Fibroblast of upper back skin (primary cell): ENCODE measurements at places on chromosomes 12 and 14.
A peak's percentile ranks its signal among the peaks of the same experiment; 100 is the strongest.

DNA sequence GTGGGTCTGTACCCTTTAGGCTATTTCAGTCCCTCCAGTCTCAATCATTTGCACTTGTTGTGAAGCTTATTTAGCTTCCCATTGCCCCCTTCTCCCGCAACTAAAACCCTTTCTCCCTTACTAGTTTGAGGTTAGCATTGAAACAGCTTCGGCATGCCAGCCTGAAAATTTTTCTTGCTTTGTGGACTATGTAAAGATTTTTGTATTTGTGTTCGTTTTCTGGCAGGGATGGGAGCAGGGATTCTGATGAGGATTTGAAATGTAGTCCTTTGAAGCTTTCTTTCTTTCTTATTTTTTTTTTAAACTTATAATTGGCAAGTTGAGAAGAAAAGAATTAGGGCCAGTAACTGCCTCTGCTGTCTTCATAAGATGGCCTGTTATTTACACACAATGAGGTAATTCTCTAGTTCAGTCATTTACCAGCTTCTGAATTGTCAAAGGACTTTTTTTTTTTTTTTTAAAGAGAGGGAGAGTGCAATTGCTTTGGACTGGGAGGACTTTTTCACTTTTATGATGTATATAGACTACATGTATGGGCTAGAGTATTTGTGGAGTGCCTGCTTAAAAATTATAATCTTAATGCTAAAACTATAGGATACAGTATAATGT is 29.0 kb downstream of the PALS1 start:
- DNase-seq, result no peak

GRCh38 chr14:52473557-52473956 is 78.7 kb downstream of the TXNDC16 start:
- DNase-seq, result peak; percentile 57

DNA sequence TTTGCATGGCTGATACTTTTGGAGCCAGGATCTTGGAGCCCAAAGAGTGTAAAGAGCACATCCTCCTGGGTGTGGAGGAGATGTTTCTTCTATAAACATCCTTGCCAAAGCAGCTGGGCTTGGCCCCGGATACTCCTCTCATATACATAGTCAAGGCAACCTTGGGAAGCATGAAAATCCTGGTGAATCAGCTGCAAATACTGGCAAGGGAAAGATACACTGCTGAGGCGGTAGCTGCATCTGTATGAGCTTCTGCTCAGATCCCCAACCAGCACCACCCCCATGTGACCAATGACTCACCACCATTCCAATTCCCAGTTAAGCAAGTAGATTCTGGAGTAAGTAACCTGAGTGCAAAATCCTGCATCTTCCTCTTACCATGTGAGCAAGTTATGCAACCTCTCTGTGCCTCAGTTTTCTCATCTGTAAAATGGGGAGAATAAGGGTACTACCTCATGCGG is 567.4 kb downstream of the MED13L start:
- peak; percentile 87 for DNase-seq

DNA sequence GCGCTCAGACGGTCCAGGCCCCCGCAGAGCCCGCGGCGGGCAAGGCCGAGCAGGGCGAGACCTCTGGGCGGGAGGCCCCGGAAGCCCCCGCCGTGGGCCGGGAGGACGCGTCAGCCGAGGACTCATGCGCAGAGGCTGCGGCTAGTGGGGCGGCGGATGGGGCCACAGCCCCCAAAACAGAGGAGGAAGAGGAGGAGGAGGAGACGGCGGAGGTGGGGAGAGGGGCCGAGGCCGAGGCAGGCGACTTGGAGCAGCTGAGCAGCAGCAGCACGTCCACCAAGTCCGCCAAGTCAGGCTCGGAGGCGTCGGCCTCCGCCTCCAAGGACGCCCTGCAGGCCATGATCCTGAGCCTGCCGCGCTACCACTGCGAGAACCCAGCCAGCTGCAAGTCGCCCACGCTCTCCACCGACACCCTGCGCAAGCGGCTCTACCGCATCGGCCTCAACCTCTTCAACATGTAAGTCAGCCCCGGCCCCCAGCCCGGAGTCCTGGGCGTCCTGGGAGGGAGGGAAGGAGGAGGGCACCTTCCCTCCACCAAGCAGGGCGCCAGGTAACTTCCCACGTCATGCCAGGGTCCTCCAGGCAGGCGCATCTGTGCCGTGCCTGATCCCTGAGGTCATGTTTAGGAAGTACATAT is 72.4 kb downstream of the IQSEC3 start:
- DNase-seq, result peak; percentile 2

DNA sequence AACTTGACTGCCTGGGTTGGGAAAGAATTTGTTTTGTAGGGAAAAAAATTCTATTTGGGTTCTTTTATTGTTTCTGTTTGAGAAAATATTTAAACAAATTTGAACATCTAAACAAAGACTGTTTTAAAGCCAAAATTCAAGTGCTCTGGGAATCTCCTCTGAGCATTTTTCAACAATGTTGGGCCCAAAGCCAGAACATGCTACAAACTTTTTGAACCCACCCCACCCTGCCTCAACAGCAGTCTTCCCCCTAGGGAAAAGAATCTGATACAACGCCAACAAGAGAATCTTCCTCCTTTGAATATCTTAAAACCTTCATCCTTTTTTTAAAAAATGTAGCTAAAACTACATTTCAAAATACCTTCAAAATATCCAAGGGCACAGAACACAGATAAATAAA is 20.4 kb upstream of the NID2 start:
- no peak for DNase-seq

- no peak for DNase-seq
Observed at GRCh38 chr14:80695869-80696268, 245.7 kb downstream of the CEP128 start.

DNA sequence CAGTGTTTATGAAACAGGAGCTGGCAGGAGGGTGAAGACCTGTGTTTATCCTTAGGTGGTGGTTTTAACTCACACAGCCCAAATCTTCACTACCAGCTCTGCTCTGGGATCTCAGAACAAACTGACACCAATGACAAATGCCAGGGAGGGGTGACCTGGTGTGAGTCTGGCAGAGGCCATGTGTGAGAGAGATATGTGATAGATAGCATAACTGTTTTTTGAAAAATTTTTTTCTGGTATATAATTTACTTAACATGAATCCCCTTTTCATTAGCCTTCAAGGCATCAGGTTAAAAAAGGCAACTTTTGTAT is 51.5 kb downstream of the SLC38A4 start:
- DNase-seq, result no peak

GRCh38 chr12:7169951-7170350 is 19.5 kb upstream of the PEX5 start:
- DNase-seq, result no peak

DNA sequence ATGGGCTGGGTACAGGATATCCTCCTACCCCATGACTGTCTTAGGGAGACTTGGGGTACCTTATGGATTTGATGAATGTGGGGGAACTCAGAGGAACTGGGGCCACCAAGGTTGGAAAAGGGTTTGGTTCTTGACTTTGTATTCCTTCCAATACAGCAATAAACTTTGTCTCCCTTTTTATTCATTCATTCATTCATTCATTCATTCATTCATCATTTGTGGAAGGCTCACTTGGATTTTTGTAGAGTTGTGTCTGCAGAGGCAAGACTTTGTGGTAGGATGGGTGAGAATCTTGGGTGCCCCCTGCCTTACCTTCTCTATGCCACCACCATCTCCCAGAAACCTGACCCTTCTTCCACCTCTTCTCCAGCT is 21.1 kb downstream of the SOAT2 start:
- no peak for DNase-seq

- no peak for DNase-seq
Observed at GRCh38 chr12:22656376-22656775, 31.4 kb downstream of the ETNK1 start.

DNA sequence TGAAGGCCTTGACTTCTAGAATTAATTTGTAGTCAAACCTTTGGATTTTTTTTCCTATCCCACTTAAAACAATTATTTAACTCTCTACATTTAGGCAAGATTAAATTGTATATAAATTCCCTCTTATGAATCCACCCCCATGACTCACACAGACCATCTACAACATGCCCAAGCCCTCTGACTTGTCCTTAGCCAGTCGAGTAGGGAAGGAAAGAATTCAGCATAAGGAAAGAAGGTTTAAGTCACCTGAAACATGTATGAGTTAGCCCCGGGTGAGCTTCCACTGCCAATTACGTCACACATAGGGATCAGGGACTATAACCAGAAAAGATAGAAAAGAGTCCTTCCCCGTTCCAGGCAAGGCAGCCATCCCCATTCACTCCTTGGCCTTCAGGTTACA is 14.9 kb upstream of the RESF1 start:
- no peak for DNase-seq

GRCh38 chr12:50185970-50186663 is 18.9 kb upstream of the CERS5 start:
- DNase-seq, result peak; percentile 43

- no peak for DNase-seq
Observed at GRCh38 chr14:61368114-61368710, 46.8 kb downstream of the PRKCH start.

- DNase-seq, result no peak
Observed at GRCh38 chr12:131892711-131893604, 1.5 kb upstream of the ULK1 start.

GRCh38 chr14:71713451-71713850 is 218.8 kb upstream of the RGS6 start:
- peak; percentile 36 for DNase-seq

DNA sequence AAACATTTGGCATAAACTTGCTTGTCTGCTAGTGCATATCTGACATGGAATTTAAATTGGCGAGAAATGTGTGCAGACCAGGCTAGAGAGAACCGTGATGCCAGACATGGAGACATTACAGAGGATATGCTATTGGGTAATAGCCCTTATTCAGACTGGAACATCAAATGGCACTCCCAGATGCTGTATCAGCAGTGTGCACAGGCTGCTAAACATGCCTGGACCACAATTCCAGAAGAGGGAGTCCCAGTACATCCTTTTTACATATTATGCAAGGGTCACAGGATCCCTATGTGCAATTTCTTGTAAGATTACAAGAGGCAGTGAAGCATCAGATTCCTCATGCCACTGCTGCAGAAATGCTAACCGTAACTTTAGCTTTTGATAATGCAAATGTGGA is 354.5 kb upstream of the FOXG1 start:
- peak; percentile 25 for DNase-seq

GRCh38 chr12:54439521-54440255 is 20.6 kb upstream of the ITGA5 start:
- peak; percentile 82 for DNase-seq

GRCh38 chr14:59959668-59960067 is 39.7 kb downstream of the LRRC9 start:
- DNase-seq, result no peak

DNA sequence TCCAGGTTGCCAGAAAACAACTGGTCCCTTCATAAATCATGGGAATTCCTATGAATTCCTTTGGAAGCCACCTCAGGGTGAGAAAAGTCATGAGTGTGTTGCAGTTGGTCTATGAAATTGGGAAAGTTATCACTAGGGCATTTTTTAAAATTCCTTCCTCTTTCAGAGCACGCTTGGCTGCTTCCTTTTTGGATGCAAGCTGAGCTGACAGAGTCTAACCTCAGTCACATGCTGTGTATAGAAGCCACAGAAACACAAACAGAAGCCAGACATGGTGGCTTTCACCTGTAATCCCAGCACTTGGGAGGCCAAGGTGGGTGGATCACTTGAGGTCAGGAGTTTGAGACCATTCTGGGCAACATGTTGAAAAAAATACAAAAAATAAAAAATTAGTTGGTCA is 21.7 kb upstream of the HELB start:
- no peak for DNase-seq

DNA sequence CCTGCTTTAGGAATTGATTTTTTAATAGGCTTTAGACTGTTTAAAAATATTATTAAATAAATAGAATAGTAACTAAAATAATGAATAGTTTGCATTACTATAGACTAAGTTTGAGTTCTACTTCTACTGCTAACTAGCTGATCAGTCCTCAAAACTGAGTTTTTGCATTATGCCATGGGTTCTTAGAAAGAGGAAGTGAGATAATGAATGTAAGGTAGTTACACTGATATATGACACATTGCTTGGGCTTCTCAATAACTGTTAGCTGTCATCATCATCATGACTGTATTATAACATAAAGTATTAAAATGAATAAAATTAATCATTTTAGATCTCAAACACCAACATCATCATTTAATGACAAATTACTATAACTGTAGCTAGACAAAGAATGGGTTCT is 949.7 kb downstream of the TRHDE start:
- no peak for DNase-seq
